LoVo (cell line): ENCODE measurements at places on chromosomes 2 and 18.

- DNase-seq: no peak
These were observed 206.8 kb downstream of the CLIP4 start for GRCh38 chr2:29322011-29322410.

DNA sequence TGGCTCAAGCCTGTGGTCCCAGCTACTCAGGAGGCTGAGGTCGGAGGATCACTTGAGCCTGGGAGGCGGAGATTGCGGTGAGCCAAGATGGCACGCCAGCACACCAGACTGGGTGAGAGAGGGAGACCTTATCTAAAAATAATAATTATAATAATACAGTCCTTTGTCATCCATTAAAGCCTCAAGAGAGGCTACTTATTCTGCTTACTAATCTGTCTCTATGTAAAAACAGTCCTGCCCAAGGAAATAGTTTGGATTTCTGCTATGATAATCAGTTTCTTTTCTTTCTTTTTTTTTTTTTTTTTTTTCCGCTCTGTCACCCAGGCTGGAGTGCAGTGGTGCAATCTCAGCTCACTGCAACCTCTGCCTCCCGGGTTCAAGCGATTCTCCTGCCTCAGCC is 228.3 kb downstream of the C1D start:
- no peak for DNase-seq

DNA sequence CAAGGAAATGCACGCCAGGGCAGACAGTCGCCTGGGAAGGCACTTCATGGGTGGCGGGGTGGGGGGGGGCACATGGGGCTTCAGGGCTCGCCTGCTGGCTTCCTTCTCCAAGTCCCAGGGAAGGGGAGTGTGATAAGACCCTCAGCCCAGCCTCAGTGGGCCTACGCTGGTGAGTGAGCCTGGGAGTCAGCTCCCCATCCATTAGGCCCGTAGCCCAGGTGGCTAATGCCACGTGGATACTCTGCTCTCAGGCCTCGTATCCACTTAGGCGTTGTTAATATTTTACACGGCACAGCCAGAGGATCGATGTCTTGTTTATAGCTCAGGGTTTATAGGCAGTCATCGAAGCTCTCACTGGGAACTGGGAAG is 47.1 kb downstream of the KCNIP3 start:
- no peak for DNase-seq

DNA sequence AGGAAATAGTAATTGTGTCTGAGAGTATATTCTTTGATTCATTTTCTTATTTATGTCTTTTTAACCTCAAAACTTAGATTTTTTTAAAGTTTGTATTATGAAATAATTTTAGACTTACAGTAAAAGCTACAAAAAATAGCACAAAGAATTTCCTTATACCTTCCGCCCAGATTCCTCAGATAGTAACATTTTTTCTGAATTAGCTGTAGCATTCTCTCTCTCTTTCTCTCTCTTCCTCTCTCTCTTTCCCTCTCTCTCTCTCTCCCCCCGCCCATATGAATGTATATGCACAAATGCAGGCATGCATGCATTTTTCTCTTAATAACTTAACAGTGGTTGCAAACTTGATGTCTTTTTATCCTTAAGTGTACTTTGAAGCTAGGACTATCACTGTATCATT is 361.1 kb upstream of the NRP2 start:
- no peak for DNase-seq

GRCh38 chr18:76462326-76462694 is 32.7 kb downstream of the ZNF516 start:
- DNase-seq: no peak

GRCh38 chr18:7743256-7743655 is 176.1 kb downstream of the PTPRM start:
- DNase-seq: no peak

GRCh38 chr2:9844036-9844483 is 786 bp downstream of the TAF1B start:
- DNase-seq: no peak

DNA sequence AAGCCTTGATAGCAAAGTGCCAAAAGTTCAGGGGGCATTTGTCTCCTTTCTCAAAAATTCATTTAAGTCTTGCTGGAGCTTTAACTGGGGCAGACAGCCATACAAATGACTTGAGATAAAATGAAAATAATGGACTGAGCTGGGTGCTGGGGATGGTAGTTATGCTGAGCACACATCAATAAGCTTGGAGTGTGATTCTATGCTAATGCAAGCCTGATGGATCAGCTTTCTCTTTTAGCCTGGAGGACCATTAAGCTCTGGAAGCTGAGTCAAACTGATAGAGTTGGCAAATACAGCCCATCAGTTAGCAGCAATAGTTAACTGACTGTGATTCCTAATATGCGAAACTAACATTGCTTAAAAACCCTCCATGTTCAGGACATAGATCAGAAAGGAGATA is 98.0 kb downstream of the CAMKMT start:
- DNase-seq: no peak

DNA sequence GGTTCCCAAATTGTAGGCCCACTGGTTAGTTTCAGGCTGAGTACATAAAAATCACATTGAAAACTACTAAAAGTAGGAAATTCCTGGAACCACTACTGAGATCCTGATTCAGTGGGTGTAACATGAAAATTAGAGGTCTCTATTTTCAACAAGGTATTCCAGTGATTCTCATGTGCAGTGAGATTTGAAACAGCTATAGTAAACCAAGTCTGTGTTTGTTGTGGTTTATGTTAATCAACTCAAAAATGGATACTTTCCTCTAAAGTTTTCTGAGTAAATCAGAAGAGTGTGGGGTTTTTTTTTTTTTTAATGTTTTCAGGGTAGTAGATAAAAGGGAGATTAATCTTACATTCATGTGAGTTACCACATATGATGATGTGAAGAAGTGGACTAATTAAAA is 42.4 kb upstream of the LIMS1 start:
- DNase-seq: no peak
